Suprapubic skin (tissue), 4 donors: ENCODE measurements at places on chromosomes 1 and 21.
A peak's percentile ranks its signal among the peaks of the same experiment; 100 is the strongest.

DNA sequence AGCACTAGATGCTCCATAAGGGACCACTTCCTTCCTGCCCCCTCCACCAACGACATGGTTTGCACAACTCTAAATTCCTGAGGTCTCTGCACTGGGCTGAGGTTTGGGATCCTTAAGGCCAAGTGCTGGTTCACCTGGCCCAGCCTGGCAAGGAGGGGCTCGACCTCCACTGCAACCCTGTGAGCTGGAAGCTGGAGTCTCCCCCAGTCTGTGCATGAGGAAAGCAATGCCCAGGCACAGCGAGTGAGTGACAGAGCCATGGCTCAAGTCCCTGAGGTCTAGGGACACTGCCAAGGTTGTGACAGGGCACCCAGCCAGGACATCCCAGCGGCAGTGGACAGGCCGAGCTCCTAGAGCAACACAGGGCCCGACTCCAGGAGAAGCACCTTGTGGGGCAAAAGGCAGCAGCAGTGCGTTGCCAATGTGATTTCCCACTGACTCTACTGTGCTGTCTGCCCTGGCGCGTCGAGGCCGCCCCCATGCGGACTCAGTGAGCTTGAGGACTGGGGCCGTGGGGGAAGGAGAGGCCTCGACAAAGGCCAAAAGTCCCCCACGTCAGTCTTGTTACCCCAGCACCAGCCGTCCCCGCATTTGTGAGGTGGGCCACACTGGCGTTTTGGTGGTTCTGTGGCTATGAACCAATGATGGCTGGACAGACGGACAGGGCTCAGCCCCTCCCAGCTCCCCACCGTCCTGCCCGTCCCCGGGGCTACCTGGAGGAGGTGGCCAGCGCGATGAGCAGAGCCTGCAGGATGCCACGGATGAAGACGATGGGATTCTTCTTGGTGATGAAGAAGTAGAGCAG lies 30.0 kb downstream of the PODN start:
- no peak for DNase-seq
- H3K27ac ChIP-seq, result no peak overlapping the region
- no peak overlapping the region for H3K4me3 ChIP-seq
- H3K27me3 ChIP-seq, result no peaks in the 10 kb centered on the region
- no peaks in the 10 kb centered on the region for H3K4me1 ChIP-seq

- no peaks in the 10 kb centered on the region for H3K4me1 ChIP-seq
- H3K27me3 ChIP-seq, result no peaks in the 10 kb centered on the region
- no peak overlapping the region for H3K4me3 ChIP-seq
- no peak overlapping the region for H3K27ac ChIP-seq
- H3K36me3 ChIP-seq, result peaks cover 8% of the 10 kb centered on the region
Measured at GRCh38 chr1:228303596-228303995, 95.8 kb downstream of the OBSCN start.

GRCh38 chr1:98322086-98322485 lies 339.4 kb upstream of the SNX7 start:
- no peak overlapping the region for H3K4me3 ChIP-seq
- DNase-seq, result no peak
- no peaks in the 10 kb centered on the region for H3K36me3 ChIP-seq
- H3K27me3 ChIP-seq, result no peaks in the 10 kb centered on the region

- H3K4me1 ChIP-seq, result peaks cover 3% of the 10 kb centered on the region
- H3K36me3 ChIP-seq, result peaks cover 61% of the 10 kb centered on the region
- no peak overlapping the region for H3K4me3 ChIP-seq
- H3K27me3 ChIP-seq, result no peaks in the 10 kb centered on the region
- DNase-seq, result no peak
- peak overlapping the region; percentile 29 for H3K27ac ChIP-seq
Measured at GRCh38 chr1:207335695-207336363, 14.4 kb downstream of the CD55 start.

- peak overlapping the region; percentile 79 for H3K4me3 ChIP-seq
- peak overlapping the region; percentile 92 for H3K27ac ChIP-seq
- peaks cover 54% of the 10 kb centered on the region for H3K4me1 ChIP-seq
- peaks cover 5% of the 10 kb centered on the region for H3K27me3 ChIP-seq
- H3K36me3 ChIP-seq, result no peaks in the 10 kb centered on the region
- peak; percentile 90 for DNase-seq
Measured at GRCh38 chr1:111203681-111204200, 3.3 kb upstream of the DENND2D start.

GRCh38 chr1:40045766-40046165 lies 5.2 kb downstream of the CAP1 start:
- H3K36me3 ChIP-seq, result no peaks in the 10 kb centered on the region
- H3K4me1 ChIP-seq, result peaks cover 78% of the 10 kb centered on the region
- DNase-seq, result no peak
- no peak overlapping the region for H3K27ac ChIP-seq

GRCh38 chr1:159171688-159172501 lies 480 bp downstream of the CADM3 start:
- DNase-seq, result no peak
- peaks cover 24% of the 10 kb centered on the region for H3K4me1 ChIP-seq
- no peaks in the 10 kb centered on the region for H3K36me3 ChIP-seq
- peaks cover 60% of the 10 kb centered on the region for H3K27me3 ChIP-seq

DNA sequence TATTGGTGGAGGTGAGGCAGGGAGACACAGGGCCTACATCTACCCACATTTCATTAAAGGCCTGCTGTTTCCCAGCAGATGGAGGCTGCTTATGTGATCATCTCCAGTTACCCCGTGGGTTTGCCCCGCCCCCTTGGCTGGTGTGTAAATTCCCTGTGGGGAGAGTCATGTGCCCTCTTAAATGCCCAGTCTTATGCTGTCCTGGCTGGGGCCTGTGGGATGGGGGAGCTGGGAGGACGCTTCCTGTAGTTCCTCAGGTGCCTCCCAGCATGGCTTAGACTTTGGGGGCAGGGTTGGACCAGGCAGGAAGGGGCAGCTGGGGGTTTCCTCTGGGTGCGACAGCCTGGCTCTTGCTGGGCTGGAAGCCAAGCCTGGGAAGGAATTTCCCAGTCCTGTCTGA lies 15.5 kb upstream of the CITED4 start:
- DNase-seq, result no peak
- no peak overlapping the region for H3K4me3 ChIP-seq

- H3K4me1 ChIP-seq, result peaks cover 13% of the 10 kb centered on the region
- H3K27ac ChIP-seq, result no peak overlapping the region
- no peaks in the 10 kb centered on the region for H3K36me3 ChIP-seq
- no peak overlapping the region for H3K4me3 ChIP-seq
- H3K27me3 ChIP-seq, result no peaks in the 10 kb centered on the region
Measured at GRCh38 chr1:165849353-165850133, 22.1 kb downstream of the UCK2 start.

DNA sequence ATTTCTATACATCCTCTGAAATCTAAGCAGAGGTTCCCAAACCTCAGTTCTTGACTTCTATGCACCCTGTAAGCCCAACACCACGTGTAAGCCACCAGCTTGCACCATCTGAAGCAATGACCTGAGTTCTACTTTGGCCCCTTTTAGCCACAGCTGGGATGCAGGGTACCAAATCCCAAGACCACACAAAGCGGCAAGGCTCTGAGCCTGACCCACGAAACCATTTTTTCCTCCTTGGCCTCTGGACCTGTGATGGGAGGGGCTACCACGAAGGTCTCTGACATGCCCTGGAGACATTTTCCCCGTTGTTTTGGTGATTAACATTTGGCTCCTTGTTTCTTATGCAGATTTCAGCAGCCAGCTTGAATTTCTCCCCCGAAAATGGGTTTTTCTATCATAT lies 38.8 kb downstream of the STXBP3 start:
- no peak overlapping the region for H3K27ac ChIP-seq
- H3K36me3 ChIP-seq, result peaks cover 81% of the 10 kb centered on the region
- no peaks in the 10 kb centered on the region for H3K27me3 ChIP-seq
- DNase-seq, result no peak
- H3K4me3 ChIP-seq, result no peak overlapping the region

GRCh38 chr1:41920658-41921057 lies 1.9 kb upstream of the HIVEP3 start:
- H3K4me3 ChIP-seq, result no peak overlapping the region
- H3K27ac ChIP-seq, result no peak overlapping the region
- DNase-seq, result no peak
- no peaks in the 10 kb centered on the region for H3K27me3 ChIP-seq
- peaks cover 32% of the 10 kb centered on the region for H3K4me1 ChIP-seq

GRCh38 chr21:43687566-43688399 lies 28.4 kb downstream of the RRP1B start:
- H3K4me3 ChIP-seq, result no peak overlapping the region
- no peak overlapping the region for H3K27ac ChIP-seq
- H3K27me3 ChIP-seq, result no peaks in the 10 kb centered on the region

GRCh38 chr1:231796141-231796540 lies 169.6 kb downstream of the DISC1 start:
- H3K27ac ChIP-seq, result no peak overlapping the region
- peaks cover 8% of the 10 kb centered on the region for H3K4me1 ChIP-seq
- no peak for DNase-seq
- no peaks in the 10 kb centered on the region for H3K36me3 ChIP-seq
- no peak overlapping the region for H3K4me3 ChIP-seq
- no peaks in the 10 kb centered on the region for H3K27me3 ChIP-seq

DNA sequence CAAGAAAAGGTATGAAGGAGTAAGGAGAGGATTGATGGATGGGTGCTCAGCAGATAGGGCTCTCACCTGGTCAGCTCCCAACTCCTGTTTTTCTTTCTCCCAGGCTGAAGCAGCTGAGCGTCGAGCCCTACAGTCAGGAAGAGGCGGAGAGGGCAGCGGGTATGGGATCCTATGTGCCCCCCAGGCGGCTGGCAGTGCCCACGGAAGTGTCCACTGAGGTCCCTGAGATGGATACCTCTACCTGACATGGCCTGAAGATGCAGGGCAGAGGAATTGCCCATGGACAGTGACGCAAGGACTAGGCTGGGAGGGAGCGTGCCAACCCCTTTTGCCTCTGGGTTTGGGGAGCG lies 739 bp downstream of the ZNF593 start:
- no peak for DNase-seq
- peaks cover 3% of the 10 kb centered on the region for H3K36me3 ChIP-seq
- peak overlapping the region; percentile 90 for H3K4me3 ChIP-seq
- peaks cover 18% of the 10 kb centered on the region for H3K4me1 ChIP-seq

- DNase-seq, result no peak
- no peak overlapping the region for H3K27ac ChIP-seq
- H3K27me3 ChIP-seq, result no peaks in the 10 kb centered on the region
- no peak overlapping the region for H3K4me3 ChIP-seq
- H3K36me3 ChIP-seq, result no peaks in the 10 kb centered on the region
- H3K4me1 ChIP-seq, result peaks cover 50% of the 10 kb centered on the region
Measured at GRCh38 chr1:39136638-39137037, 67.9 kb upstream of the MACF1 start.

DNA sequence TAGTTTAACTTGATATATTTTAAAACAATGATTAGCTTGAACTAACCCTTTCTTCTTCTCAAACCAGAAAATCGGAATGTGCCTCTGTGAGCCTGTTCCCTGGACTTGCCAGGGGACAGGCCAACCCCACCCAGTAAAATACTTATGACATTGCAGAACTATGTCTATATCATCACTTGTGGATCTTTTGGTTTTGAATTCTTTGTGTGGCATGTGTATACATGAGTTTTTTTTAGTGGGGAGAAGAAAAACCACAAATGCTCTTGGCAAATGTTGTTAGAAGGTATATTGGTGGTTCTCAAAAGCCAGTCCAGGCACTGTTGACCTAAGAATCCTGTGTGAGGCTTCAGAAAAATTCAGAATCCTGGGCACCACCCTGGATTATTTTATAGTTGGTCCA lies 347.4 kb downstream of the SIPA1L2 start:
- H3K4me3 ChIP-seq, result no peak overlapping the region
- no peaks in the 10 kb centered on the region for H3K36me3 ChIP-seq
- no peaks in the 10 kb centered on the region for H3K27me3 ChIP-seq
- H3K27ac ChIP-seq, result no peak overlapping the region

GRCh38 chr21:23694390-23694789 lies 1912.9 kb downstream of the MRPL39 start:
- H3K27ac ChIP-seq, result no peak overlapping the region
- H3K36me3 ChIP-seq, result no peaks in the 10 kb centered on the region
- no peaks in the 10 kb centered on the region for H3K4me1 ChIP-seq
- DNase-seq, result no peak

- H3K27ac ChIP-seq, result no peak overlapping the region
- DNase-seq, result no peak
- no peak overlapping the region for H3K4me3 ChIP-seq
Measured at GRCh38 chr1:214321705-214322453, 40.9 kb downstream of the SMYD2 start.

- H3K36me3 ChIP-seq, result no peaks in the 10 kb centered on the region
- no peaks in the 10 kb centered on the region for H3K27me3 ChIP-seq
- no peak overlapping the region for H3K4me3 ChIP-seq
- H3K27ac ChIP-seq, result no peak overlapping the region
- DNase-seq, result no peak
Measured at GRCh38 chr1:83762039-83762365, 236.9 kb downstream of the TTLL7 start.

DNA sequence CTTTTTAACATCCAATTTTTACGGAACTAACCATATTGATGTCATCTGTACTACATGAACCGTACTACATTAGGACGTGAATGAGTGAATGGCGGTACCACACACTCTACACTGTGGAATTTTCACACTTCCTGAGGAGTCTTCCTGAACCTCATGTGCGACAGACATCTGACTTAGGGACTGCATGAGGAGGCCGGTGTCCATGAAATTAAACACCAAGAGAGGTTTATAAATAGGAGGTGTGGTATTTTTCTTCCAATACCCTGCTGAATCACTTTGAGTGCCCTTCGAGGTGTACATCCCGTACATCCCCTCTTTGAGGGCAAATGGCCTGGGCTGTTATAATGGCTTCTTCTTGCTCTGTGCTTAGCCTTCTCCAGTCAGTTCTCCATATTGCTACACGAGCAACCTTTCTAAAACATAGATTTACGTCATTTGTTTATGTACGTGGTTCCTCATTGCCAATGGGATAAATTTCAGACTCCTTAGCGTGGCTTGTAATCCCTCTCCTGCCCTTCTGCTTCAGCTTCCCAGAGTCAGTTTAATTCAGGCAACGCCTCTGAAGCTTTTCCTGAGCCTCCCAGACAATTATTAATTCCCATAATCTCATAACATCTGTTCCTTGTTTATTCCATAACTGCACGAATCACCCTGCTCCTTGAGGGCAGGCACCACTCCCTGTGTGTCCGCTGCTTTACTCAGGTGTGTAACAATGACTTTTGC lies 9.4 kb downstream of the ST3GAL3 start:
- H3K4me3 ChIP-seq, result no peak overlapping the region
- peaks cover 10% of the 10 kb centered on the region for H3K4me1 ChIP-seq

DNA sequence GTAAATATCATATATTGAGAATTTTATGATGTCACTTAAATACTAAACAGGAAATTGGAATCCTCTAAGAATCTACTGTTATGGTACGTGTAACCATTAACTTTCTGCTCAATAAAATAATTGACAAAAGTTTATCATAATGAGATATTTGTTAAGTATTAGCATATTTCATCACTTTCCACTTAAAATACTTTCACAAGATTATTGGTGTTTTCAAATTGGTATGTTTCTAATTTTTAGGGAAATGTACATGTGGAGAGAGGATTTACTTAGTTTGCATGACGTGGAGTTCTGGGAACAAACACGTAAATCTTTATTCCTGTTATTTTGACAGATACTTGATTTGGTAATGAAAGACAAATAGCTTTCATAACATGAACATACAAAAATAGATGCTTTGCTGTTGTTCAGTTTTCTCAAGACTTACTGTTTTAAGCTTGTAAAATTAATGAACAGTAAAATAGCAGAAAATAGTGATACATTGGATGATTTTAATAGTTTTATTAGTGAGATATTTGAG lies 1.6 kb downstream of the SRSF11 start:
- peaks cover 53% of the 10 kb centered on the region for H3K4me1 ChIP-seq
- H3K27ac ChIP-seq, result peak overlapping the region; percentile 97
- no peak for DNase-seq
- H3K4me3 ChIP-seq, result peak overlapping the region; percentile 66
- no peaks in the 10 kb centered on the region for H3K27me3 ChIP-seq
- peaks cover 7% of the 10 kb centered on the region for H3K36me3 ChIP-seq

- H3K4me3 ChIP-seq, result no peak overlapping the region
- H3K4me1 ChIP-seq, result no peaks in the 10 kb centered on the region
- no peaks in the 10 kb centered on the region for H3K27me3 ChIP-seq
- no peak overlapping the region for H3K27ac ChIP-seq
- no peak for DNase-seq
Measured at GRCh38 chr1:9922342-9922741, 12.3 kb upstream of the CTNNBIP1 start.
